GM12891 (cell line): ENCODE measurements at places on chromosomes 3 and 15.

DNA sequence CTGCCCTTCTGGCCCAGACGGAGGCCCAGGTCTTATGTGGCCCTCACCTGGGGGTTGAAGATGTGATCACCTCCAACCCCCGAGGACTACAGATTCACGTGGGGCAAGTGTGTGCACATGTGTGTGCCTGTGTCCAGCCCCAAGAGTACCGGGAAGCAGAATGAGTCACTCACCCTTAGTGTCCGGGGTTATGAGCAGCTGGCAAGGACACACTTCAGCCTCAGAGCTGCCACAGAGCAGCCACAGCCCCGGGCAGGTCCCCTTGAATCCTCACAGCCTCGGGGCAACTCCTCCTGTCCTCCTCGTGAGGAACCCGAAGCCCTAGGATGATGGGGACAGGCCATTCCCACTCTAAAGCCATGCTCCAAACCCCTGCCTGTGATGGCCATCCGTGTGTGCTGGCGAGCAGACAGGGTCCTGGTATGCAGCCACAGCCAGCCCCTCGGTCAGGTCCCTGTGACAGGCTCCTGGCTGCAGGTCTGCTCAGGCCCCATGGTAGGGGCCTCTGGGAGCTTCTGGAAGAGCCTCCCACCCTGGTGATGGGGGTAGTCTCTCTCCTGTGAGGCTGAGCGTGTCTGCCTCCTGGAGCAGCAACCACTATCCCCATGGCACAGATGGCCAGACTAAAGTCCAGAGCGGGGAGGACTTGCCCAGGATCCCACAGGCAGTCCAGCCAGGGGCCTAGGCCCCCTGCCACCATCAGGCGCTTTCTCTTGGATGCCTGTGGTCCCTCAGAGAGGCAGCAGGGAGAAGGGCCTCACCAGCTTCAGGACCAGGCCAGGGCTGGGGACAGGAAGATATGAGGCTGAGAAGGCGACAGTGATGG, 852 bp downstream of the STAB1 start:
- no peak for DNase-seq

DNA sequence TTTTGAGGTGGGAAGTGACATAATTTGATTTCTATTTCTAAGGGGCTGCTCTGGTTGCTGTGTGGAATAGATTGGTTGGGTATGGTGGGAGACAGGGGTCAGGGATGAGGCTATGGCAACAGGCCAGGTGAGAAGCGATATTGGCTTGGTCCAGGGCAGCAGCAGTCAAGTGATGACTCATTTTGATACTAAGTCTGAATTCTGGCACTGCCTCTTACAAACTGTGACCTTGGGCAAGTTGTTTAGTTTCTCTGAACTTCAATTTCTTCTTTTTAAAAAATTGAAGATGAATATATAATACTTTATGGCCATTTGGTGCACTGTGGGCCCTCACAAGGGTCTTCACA, 40.4 kb upstream of the CLSTN2 start:
- no peak for DNase-seq

DNA sequence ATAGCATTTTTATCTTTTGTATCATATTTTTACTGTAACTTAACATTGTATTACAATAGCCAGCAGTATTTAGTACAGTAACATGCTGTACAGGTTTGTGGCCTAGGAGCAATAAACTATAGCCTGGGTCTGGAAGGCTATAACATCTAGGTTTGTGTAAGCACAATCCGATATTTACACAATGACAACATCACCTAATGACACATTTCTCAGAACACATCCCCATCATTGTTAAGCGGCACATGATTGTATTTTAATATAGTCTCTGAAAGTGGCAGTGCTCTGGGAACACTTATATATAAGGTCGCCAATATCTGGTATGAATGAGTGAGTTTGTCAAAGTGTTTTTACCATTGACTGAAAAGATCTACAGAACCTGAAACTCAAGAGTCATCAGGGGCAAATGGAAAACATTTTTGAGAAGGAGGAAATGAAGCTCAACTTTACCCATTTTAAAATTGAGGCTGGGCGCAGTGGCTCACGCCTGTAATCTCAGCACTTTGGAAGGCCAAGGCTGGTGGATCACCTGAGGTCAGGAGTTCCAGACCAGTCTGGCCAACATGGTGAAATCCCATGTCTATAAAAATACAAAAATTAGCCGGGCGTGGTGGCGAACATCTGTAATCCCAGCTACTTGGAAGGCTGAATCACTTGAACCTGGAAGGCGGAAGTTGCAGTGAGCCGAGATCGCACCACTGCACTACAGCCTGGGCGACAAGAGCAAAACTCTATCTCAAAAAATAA, 38.8 kb upstream of the TNFSF10 start:
- no peak for DNase-seq

DNA sequence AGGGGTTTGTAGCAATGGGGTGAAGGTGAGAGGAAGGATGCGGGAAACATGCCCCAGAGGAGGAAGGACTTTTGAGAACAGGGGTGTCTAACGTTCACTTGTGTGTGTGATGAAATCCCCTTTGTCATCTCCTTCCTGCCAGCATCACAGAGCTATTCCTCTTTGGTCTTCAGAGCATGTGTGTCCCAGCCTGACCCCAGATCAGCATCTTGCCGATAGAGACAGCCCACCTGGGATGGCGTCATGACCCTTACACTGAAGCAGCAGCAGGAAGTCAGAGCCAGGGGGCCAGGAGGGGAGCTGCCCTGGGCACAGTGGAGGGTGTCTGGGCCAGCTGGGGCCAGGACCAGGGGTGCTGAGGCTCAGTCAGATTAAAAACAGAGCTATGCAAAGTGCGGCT, 29.9 kb upstream of the GRIP2 start:
- no peak for DNase-seq

- DNase-seq: no peak
Observed at GRCh38 chr3:191363221-191363620, 32.9 kb upstream of the UTS2B start.
